ENCODE measurements at places on chromosomes 16 and 17.

DNA sequence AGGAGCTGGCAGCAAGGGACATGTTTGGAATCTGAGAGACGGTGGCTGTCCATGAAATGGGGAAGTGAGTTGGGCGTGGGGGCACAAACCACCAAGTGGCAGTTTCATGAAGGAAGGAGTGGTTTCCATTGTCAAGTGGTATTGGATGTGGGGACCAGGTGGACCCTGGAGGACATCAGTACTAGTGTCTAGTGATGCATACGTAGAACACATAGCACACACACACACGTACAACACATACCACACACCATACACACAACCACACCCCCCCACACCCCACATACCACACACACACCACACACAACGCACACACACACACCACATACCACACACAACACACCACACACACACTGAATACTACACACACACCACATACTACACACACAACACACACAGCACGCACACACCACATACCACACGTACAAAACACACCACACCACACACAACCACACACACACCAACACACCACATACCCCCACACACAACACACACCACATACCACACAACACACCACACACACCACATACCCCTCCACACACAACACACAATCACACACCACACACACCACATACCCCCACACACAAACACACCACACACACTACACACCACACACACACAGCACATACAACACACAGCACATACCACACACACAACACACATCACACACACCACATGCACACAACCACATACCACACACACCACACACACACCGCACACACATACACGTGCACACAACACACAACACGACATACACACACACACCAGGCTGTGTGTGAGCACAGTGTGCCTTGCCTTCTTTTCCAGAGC, 41.1 kb upstream of the GSE1 start:
- no peak for DNase-seq

DNA sequence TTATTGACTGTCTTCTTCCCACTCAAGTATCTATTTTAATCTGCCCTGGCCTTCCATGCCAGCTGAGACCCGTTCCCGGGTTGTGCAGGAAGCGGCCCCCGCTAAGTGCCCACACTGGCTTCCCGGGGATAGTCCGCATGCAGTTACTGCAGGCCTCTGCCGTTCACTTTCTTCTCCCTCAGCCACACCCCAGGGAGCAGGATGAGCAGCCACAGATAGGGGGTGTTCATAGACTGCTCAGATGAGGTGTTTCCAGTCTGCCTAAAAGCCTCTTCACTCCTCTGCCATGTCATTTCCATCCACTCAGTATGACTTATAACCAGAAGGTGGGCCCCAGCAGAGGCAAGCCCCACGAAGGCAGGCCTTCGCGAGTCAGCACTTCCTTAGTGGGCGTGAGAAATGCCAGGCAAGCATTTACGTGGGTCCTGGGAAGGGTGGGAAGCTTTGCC, 7.7 kb downstream of the MED9 start:
- DNase-seq: no peak

- no peak for DNase-seq
Observed at GRCh38 chr16:58471209-58471975, 28.6 kb upstream of the NDRG4 start.

DNA sequence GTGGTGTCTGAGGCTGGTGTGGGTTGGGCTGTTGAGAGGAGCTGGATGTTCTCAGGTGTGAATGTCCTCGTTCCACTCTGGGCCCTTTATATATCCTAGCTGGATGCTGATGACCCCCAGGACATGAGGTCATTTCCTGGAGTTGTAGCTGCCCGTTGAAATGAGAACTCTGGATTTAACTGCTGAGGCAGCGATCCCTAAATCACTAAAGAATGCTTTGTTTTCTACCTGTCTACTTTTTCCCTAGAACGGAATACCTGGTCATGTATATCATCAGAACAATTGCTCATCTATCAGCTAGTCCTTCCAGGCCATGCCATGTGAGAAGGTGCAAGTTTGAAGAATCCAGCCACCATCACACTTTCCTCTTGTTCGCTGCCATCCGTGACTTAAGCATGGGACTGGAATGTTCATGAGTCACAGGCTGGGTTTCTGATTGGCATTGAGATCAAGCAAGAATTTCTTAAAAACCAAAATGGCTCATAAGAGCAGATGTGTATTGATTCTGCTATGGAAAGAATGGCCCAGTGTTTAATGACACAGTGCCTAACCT, at the start of gene KRTAP2-3:
TSS of gene KRTAP2-3 (minus strand) at position 63 of the 553 bp plus-strand sequence. CDS start 64 bp downstream, outside the sequence.
- DNase-seq: no peak

- DNase-seq: no peak
Observed at GRCh38 chr16:59260892-59261291, 526.8 kb upstream of the GOT2 start.

DNA sequence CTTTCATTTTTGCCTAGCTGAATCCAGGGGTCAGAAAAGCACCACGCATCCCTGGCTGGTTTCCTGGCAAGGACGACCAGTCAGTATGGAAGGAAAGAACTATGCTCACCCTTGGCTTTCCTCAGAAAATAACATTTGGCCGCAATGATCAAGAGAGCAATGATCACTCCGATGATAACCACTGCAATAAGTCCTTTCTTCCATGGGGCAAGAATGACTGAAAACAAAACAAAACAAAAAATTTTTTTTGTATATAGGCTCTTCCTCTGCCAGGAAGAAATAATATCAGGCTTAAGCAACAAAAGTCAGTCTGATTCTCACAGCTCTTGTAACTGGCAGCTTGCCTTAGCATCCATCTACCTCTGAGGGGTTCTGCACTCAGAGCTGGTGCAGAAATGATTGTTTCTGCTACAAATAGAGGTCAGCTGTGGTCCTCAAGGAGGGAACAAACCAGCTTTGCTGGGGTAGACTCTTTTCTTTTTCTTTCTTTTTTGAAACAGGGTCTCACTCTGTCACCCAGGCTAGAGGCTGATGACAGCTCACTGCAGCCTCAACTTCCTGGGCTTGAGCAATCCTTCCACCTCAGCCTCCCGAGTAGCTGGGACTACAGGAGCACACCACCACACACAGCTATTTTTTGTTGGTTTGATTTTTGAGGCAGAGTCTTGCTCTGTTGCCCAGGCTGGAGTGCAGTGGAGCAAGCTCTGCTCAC, 35.7 kb downstream of the PECAM1 start:
- no peak for DNase-seq

GRCh38 chr16:27400751-27401620, 988 bp upstream of the IL21R start:
- DNase-seq: no peak

DNA sequence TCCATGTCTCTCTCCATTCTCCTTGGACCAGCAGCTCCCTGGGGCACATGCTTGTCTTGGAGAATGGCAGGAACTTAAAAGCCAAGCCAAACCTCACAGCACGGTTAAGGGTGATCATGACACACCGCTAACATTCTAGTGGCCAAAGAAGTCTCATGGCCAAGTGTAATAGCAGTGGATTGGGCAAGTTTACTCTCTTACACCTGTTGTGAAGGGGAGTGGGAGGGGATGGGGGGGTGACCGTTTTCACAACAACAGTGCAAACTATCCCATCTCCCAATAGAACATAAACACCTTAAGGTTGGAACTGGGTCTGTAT, 37.7 kb upstream of the MEOX1 start:
- no peak for DNase-seq

All from NCI-H2081 (cell line).